ENCODE measurements at places on chromosomes 16 and 17.
A peak's percentile ranks its signal among the peaks of the same experiment; 100 is the strongest.

DNA sequence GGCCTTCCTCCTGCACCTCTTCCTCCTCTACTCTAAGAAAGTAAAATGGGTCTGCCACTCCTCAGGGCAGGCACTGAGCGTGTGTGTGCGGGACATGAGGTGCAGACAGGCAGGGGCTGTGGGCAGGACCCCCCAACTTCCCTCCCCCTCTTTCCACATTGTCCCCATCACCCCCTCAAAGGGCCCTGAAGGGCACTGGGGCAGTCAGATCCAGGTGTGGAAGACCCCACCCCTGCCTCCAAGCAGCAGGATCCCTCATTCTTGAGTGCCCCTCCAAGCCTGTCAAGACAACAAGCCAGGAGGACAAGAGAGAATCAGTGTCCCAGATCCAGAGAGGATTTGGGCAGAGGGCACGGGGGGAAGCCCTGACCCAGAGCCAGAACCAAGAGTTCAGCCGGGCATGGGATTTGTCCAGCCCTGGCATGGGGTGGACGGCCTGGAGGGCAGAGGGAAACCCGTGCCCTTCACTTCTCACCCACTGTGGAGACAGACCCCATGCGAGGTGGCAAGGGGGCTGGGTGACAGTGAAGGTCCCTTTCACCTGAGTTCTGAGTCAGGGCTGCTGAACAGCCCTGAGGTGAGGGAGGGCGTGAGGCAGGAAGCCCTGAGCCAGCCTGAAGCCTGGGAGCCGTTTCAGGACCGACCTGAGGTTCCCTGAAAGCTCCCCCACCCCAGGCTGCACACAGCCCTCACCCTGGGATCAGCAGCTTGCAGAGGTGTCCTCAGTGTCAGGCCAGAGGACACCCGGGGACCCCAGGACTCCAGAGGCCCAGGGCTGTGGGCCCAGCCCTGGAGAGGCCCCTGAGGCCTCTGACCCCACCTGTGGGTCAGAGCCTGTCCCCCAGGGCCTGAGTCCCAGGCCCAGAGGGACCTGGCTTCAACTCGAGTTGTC is 45.8 kb downstream of the USP22 start:
- DNase-seq = no peak

GRCh38 chr17:8941520-8941919 is 24.0 kb downstream of the PIK3R5 start:
- DNase-seq = no peak

DNA sequence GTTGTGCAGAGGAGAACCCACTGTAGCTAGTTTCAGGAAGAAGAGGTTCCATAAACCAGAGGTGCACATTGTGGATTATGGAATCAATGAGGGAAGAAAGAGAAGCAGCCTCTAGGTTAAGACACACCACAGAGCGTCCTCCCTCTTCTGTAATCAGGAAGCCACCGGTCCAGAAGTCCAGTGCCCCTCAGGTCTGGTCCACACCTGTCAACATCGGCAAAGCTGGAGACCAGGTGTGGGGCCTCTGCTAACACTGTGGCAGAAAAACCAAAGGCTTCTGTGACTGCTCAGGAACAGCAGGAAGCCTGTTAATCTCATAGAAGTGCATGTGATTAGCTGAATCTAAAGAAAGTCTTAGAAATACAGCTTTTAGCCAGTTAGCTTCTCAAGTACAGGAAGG is 23.3 kb downstream of the LIMD2 start:
- no peak for DNase-seq

GRCh38 chr16:3187798-3188674 is at the start of gene OR1F1:
Gene OR1F1 (plus strand): TSS chr16:3188204.
- no peak for DNase-seq

GRCh38 chr17:33749171-33749570 is 456.1 kb upstream of the ASIC2 start:
- no peak for DNase-seq

GRCh38 chr16:8866118-8866883 is 2.5 kb downstream of the CARHSP1 start:
- no peak for DNase-seq

GRCh38 chr16:63890081-63890480 is 1231.8 kb downstream of the CDH11 start:
- no peak for DNase-seq

DNA sequence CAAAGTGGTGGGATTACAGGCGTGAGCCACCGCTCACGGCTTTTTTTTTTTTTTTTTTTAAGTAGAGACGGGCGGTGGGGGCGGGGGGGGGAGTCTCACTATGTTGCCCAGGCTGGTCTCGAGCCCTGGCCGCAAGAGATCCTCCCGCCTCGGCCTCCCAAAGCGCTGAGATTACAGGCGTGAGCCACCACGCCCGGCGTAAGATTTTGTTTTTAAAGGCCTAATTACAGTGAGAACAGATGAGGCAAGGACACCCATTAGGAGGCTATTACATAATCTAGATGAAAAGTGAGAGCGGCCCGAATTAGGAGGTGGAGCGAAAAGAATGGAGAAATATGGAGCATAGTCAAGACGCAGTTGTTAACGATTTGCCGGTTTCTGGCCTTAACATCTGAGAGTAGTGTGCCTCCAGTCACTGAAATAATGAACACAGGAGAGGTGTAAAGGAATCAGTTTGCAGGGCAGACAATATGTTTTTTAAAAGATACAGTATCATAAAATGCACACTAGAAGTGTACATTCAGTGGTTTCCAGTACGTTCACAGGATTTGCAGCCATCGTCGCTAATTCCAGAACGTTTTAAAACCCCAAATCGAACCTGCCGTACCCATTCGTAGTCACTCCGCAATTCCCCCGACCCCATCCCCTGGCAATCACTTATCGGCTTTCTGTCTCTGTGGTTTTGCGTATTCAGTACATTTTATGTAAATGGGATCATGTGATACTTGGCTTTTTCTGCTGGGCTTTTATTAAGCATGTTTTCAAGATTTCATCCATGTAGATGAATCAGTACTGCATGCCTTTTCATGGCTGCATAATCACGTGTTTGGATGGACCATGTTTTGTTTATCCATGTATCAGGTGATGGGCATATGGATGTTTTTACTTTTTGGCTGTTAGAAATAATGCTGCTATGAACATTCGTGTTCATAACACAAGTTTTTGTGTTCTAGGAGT is 1.4 kb upstream of the SLX4 start:
- no peak for DNase-seq

GRCh38 chr17:42617956-42618431 is 8.5 kb downstream of the TUBG1 start:
- no peak for DNase-seq

GRCh38 chr16:67022531-67023214 is 6.3 kb upstream of the CBFB start:
- DNase-seq = no peak

- peak; percentile 60 for DNase-seq
Observed at GRCh38 chr17:42405963-42406495, 17.0 kb downstream of the CAVIN1 start.

- DNase-seq = no peak
Observed at GRCh38 chr16:68279726-68280558, 15.6 kb downstream of the SLC7A6 start.

DNA sequence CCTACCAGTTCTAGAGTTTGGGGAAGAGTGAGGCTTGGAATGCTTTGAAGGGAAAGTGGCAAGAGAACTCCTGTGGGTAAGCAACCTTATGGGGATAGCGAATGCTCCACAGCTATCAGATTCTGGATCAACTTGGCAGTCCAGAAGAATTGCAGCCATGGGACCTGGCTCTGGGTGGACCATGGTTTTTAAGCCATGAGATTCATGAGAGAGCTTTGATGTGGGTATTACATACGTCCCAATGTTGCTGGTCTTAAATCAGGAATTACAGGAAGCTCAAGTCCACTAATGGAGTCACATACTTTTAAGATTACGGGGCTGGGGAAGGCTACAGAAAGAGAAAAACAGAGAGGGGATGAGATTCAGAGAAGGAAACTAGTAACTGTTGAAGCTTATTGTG is 142.5 kb upstream of the ELAC2 start:
- no peak for DNase-seq

Data from stimulated activated CD8-positive, alpha-beta memory T cell treated with anti-CD3 and anti-CD28 coated beads, Interleukin-4, amount 100 ng/mL, for 4 hours (primary cell).